A172 (cell line): ENCODE measurements at places on chromosomes 11 and 22. TPM values are rescaled to one million over a fixed set of nuclear protein-coding genes. Genes with fewer than 3 reads are reported as not detected.

SCUBE2 gene
- total RNA-seq = 0.47 TPM in 1 of 2 replicates, not detected in the other

GRCh38 chr22:32684822-32685187 is 116.7 kb upstream of the TIMP3 start:
- peak; percentile 59 for DNase-seq

NEFH gene
- not detected in 2 replicates for total RNA-seq

SCN2B gene
- total RNA-seq = not detected in 2 replicates

GRCh38 chr11:11958403-11959231 is 49.8 kb downstream of the DKK3 start:
- DNase-seq = no peak

DNA sequence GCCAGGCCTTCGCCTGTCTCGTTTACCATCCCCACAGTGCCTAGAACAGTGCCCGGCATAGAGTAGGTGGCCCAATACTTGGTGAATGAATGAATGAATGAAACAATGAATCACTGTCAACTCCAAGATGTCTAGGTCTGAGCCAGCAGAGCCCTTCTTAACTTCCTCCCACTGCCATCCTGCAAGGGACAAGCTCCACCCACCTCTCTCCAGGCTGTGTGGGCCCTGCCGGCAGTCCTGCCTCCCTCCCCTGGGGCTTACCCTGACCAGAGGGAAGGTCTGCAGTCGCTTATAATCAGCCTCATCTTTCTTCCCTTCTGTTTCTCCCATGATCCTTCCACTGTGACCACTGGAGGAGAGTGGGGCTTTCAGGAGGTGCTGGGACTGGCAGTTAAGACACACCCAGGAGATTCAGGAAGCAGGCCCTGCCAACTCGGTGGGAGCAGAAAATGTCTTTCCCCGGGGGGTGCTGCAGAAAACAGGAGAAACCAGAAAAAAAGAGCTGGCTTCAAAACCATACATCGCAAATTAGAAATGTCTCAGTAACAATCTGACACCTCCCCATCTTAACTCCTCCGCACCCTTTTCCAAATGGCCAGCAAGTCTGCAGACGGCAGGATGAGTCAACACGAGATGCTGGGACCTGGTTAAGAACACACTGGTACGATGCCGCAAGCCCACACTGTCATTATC is 11.4 kb downstream of the DNAL4 start:
- peak; percentile 59 for DNase-seq

DNA sequence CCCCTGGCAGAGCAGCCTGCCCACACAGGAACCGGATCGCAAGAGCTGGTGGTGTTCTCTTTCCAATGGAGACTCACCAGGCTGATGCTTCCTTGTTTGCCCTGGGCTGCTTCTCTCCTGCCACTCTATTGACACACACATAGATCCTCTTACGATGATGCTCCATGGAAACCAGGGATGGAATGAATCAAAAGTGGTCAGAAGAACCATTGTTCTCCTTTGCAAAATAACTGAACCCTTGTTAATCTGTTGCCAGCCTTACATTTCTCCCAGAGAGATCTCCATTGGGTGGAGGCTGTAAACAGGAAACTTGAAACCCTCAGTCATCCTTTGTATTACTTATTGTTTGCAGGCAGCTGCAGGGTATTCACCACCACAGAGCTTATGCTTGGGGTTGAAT is 24.6 kb upstream of the LDLRAD3 start:
- no peak for DNase-seq

DNA sequence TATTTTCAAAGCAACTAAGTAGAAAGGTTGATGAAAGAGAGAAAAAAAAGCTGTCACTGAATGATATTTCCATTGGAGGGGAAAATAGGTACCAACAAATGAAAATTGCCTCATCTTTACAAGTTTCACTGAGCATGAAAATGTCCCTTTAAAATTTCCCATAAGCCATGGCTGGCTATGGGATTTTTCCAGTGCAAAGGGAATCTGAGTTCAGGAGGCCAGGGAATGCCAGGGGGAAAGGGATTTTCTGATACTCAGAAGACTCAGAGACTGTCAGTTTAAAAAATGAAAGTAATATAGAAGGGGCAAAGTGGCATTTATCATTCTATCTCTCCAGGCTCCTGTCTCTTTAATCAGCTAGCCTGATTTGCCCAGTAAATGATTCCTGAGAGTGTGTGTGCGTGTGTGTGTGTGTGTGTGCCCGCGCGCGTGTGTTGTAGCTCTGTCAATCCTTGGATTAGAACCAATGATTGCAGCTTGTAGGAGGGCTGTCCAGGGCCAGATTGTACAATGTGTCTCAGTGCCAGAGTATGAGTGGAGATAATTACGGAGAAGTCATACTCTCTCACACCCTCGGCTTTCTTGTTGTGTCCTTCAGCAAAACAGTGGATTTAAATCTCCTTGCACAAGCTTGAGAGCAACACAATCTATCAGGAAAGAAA is at the start of gene NTM:
Gene NTM (plus strand): TSS at position 526 of the 662 bp plus-strand sequence.
- DNase-seq = no peak

- DNase-seq = no peak
Measured at GRCh38 chr22:39496131-39496838, 5.8 kb upstream of the MIEF1 start.

ACRV1 gene
- total RNA-seq = not detected in 2 replicates

GRCh38 chr11:12768726-12769673 is 94.8 kb downstream of the TEAD1 start:
- no peak for DNase-seq

- DNase-seq = peak; percentile 37
Measured at GRCh38 chr11:111911563-111912401, at the start of gene CRYAB. Gene CRYAB, minus strand, starts transcription at chr11:111911770. Its CDS starts 46 bp downstream, at chr11:111911724.

LRP5 gene
- 13.2 and 13.7 TPM in 2 replicates for total RNA-seq

GRAP2 gene
- total RNA-seq = not detected in 2 replicates

CD3D gene
- total RNA-seq = not detected in 2 replicates

C11orf87 gene
- not detected in 2 replicates for total RNA-seq

DNA sequence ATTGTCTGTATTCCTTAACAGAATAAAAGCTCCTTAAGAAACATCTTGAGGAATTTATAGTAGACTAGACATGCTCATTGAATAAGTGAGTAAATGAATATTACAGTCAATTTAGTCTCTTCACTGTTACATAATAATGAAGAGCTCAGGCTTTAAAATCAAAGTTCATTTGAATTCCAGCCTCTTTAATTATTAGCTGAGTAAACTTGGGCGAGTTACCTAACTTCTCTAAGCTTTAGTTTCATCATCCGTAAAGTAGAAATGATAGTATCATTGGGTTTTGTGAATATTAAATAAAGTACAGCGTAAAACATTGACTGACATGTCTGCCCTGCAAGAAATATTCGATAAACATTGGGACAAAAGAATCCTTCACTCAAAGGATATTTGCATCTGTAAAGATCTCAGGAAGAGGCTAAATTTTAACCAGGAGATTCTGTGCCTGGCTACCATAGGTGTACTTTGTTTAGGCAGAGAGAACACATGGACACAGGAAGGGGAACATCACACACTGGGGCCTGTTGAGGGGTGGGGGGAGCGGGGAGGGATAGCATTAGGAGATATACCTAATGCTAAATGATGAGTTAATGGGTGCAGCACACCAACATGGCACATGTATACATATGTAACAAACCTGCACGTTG is 15.2 kb upstream of the BBOX1 start:
- no peak for DNase-seq

- no peak for DNase-seq
Measured at GRCh38 chr11:10359171-10359570, 54.3 kb downstream of the ADM start.

GRCh38 chr11:122803716-122804115 is 34.6 kb upstream of the CRTAM start:
- no peak for DNase-seq

FGF19 gene
- not detected in 2 replicates for total RNA-seq

PIWIL4 gene
- 0.24 and 3.2 TPM in 2 replicates for total RNA-seq

DNA sequence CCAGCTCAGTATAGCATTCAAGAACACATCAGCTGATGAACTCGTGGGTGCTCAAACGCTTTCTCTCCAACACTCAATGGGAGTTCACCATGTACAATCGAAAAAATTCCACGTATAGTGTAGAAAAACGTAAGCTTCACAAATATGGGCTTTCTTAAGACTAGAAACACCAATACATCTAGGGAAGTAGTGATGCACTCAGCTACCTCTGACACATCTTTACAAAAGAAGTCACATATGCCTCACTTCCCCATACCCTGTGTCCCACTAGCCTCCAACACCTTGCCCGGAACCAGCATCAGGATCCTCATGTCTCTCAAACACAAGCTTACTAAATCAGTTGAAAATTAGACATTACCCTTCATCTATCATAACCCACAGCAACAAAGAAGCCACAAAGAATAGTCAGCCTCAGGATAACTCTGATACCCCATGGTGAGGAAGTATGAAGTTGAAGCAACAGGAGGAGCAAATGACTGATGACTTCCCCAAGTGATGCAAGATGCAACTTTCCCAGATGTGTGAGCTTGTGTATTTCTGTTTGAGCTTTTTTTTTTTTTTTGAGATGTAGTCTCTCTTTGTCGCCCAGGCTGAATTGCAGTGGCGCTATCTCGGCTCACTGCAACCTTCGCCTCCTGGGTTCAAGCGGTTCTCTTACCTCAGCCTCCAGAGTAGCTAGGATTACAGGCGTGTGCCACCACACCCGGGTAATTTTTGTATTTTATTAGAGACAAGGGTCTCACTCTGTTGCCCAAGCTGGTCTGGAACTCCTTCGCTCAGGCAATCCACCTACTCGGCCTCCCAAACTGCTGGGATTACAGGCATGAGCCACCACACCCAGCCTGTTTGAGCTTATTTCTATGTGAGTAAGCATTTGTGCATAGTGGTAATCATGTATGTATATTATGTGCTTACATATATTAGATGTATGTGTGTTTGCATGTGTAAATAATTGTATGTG is 8.5 kb upstream of the DENND5A start:
- peak; percentile 33 for DNase-seq

- no peak for DNase-seq
Measured at GRCh38 chr11:132590554-132590953, 941.7 kb downstream of the OPCML start.

- peak; percentile 52 for DNase-seq
Measured at GRCh38 chr22:36587289-36588154, 58.6 kb upstream of the EIF3D start.

ZNF143 gene
- 26.5 and 28.8 TPM in 2 replicates for total RNA-seq

GRCh38 chr22:32469799-32470212 is 4.8 kb upstream of the FBXO7 start:
- peak; percentile 81 for DNase-seq

DNA sequence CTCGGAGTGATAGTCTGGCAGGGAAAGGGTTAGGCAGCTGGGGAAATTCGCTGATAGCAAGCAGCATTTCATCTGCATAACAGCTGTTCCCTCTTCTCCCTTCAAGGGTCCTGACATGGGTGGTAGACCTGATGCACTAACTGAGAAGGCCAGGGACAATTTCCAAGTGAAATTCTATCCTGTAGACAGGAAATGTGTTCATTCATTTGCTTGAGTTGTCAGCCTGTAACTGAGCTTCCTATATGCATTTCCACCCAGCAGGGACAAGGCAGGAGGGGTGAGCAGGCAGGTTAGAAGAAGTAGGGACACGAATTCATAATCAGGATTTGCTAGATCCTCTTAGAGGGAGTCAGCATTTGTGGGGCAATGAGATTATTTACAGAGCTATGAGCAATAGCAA is 154.3 kb upstream of the NCAM1 start:
- no peak for DNase-seq

SYT9 gene
- total RNA-seq = not detected in 2 replicates

AHNAK gene
- total RNA-seq = 298 and 391 TPM in 2 replicates

DNA sequence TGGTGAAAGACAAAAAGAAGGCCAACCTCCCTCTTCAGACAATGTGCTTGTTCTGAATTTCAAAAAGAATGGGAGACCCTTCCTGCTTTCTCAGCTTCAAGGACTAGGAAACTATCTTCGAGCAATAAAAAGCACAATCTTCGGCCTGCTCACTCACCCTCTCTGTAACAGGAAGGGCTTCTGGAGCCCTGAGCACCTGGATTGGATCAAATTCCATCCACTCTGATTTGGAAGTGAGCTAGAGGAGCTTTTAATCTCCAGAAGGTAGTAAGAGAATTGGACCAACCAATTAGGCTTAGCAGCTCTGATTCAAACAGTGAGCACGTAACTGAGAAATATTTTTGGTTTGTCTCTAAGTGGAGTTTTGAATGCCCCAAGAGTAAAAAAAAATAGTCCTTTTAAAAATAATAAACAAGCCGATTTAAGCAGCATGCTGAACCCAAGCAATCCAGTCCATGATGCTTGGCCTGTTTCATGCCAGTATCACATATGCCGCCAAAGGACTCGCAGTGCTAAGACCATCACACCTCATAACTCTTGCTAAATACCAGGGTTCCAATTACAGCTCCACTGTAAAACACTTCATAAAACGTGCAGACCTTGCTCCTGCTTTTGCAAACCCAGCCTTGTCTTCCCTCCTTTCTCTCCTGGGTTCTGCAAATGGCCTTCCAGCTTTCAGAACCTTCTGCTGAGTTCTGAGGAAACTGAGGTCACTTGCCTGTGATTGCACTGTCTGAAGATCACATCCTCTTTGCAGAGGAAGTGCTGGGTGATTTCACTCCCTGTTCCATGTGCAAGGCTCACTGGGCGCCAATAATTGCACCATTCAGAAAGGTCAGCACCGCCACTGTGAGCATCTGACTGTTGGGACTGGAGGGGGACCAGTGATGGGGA is 74.4 kb downstream of the SLC1A2 start:
- no peak for DNase-seq

DNA sequence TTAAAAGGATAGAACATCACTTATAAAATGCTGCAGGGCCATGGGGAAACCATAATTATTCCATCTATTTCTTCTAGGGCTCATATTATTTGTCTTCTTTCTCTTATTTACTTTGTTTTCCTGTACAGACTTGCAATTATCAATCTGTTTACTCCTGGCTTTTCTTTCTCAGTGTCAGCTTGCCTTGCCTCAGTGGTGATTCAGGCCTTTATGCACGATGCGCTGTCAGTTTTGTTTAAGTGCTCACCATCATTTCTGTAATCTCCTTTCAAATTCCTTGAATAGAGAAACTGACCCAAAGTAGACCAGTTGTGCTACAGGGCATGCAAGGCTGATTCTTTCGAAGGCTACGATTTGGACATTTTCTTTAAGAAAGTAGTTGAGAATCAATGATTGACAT is 4.7 kb downstream of the PDHX start:
- no peak for DNase-seq

DNA sequence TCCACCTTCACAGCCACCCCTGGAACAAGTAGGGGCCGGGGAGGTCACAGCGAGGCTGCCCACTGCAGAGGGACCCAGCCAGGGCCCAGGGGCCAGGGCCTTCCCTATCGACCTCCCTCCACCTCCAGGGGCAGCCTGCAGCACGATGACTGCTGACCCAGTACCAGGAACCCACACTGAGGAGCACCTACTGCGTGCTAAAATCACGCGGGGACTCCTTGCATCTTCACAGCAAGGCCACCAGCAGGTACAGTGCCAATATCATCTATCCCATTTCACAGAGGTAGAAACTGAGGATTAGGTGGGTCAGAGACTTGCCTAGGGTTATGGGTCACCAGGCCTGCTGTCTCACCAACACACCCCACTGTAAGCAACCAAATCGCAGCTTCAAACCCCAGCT is 14.6 kb downstream of the MACROD1 start:
- no peak for DNase-seq

GRCh38 chr22:37454857-37455686 is 27.8 kb upstream of the ELFN2 start:
- peak; percentile 87 for DNase-seq

GRCh38 chr11:128472128-128473089 is 114.9 kb downstream of the ETS1 start:
- DNase-seq = peak; percentile 60

GRCh38 chr22:38335077-38335476 is 17.8 kb upstream of the CSNK1E start:
- no peak for DNase-seq

GRCh38 chr22:17957693-17958092 is 66.7 kb downstream of the MICAL3 start:
- DNase-seq = no peak

- DNase-seq = peak; percentile 51
Measured at GRCh38 chr11:36265793-36266628, 23.2 kb downstream of the COMMD9 start.

- DNase-seq = no peak
Measured at GRCh38 chr11:7673724-7674434, 579 bp upstream of the CYB5R2 start.
